ENCODE measurements at places on chromosomes 6 and 20.

DNA sequence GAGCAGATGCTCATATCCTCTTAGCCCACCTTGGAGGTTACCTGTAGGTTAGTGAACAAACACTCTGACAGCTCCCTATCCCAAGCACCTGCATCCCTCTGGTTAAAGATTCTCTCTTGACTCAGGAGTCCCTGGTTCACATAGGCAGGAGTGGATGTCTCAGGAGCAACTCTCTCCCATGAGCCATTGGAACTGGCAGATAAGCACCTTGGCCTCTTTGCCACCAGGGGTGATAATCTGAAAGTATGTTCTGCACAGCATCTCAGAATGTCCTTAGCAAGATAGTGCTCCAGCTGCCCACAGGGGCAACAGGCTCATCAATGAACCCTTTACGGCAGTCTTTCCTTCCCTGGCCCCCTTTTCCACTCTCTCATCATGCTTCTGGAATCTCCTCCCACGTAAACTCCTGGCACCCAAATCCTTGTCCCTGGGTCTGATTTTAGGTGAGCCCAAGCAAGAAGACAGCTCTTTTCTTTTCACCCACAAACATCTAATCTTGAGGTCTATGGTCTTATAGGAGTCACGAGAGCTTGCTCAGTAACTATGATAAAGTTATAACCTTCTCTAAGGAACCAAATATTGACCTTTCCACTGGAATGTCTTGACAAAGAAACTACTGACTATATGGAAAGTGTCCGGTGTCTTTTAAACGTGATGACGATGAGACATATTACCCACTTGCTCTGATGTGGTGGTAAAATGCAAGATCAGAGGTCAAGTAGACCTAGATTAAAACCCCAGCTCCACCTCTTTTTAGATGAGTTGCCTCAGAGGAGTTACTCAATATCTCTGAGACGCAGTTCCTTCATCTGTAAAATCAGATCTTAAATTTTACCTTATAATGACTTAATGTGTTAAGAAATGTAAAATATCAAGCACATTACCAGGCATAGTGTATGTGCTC is 39.8 kb upstream of the ISM1 start:
- DNase-seq = no peak

DNA sequence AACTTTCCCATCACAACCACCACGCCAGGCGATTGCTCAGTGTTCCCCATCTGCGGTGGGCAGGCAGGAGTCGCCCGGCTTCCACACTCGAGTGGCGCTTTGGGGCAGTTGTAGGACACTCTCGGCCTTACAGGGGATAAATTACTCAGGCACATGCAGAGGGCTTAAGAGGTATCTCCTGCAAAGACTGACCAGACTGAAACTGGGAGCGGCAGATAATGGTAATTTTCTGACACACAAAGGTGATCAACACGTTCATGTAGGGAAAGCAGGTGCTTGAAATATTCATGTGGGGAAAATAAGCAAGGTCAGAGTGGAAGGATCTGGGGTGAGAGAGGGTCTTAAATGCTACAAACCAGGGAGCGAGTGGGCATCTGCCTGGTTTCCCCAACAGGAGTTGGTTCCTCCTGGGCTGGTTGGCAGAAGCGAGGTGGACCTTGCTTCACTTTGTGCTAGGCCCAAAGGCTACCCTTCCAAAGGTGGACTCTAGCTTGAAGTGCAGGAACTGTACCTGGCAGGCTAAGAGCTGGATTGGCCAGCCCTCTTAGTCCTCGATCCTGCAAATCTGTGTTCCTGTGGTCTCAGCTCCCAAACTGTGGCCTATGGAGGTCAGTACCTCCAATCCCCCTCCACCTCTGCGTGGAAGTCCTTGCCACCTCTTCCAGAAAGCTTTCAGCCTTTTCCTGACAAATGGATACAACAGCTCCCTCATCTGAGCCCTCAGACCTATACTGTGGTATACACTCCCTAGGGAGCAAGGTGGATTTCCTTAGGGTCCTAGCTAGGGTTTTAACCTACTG is 16.7 kb downstream of the PLAGL2 start:
- peak; percentile 61 for DNase-seq

GRCh38 chr6:117933471-117933870 is 26.4 kb downstream of the SLC35F1 start:
- DNase-seq = no peak

DNA sequence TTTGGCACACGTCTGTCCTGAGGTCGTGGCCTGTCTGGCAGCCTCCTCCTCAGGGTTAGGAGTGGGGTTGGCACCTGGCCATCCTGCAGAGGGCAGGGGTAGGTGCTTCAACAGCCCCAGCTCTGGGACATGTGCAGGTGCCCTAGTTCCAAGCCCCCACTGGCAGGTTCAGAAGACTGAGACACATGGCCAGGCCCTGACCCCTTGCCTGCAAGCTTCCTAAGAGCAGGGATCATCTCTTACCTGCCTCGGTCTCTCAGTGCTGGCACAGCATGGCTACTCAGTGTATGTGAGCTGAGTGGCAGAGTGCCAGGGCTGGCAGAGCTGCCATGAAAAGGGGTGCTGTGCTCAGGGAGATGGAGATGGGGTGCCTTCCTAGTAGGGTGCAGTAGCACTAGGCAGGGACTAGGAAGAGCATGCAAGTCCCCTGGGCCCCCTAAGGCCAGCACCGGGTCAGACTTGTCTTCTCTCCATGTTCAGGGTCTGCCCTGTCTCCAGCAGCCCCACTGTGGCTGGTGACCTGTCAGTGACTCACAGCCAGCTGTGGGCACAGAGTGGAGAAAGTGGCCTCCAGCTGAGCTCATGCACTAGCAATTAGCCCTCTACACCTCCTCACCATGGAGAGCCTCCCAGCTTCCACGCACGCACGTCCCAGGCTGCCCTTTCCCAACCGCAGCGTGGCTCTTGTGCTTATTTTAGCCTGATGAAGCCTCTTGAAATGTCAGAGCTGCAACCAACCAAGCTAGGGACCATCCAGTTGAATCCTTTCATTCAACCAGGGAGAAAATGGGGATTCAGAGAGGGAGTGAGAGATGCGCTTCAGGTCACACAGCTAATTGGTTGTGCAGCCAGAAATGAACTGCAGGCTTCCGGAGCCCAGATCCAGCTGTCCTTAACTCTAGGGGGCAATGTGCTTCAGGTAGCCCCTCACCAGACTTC is 116.6 kb downstream of the MRPL14 start:
- DNase-seq = peak; percentile 96

DNA sequence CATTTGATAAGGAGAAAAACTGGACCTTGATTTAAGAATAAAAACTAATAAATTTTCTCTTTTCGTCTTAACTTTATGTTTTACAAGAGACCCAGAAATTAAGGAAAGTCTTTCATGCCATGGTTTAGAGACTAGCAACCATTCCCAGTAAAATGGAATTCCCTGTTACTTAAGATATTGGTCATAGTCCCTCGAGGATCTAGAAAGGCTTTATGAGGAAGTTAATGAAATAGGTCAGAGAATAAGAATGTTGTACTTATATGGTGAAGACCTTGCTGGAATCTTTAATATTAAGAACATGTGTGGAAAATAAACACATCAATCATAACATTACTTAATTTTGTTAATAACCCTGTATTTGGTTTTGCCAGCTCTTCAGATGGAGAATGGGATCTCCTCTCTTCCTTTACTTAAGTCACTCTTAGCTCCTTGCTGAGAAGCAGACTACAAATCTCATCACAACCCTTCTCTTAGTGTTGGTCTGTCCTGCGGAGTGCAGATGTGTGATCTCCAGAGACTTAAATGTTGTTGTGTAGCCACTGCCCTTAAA is 382.9 kb downstream of the QKI start:
- no peak for DNase-seq

DNA sequence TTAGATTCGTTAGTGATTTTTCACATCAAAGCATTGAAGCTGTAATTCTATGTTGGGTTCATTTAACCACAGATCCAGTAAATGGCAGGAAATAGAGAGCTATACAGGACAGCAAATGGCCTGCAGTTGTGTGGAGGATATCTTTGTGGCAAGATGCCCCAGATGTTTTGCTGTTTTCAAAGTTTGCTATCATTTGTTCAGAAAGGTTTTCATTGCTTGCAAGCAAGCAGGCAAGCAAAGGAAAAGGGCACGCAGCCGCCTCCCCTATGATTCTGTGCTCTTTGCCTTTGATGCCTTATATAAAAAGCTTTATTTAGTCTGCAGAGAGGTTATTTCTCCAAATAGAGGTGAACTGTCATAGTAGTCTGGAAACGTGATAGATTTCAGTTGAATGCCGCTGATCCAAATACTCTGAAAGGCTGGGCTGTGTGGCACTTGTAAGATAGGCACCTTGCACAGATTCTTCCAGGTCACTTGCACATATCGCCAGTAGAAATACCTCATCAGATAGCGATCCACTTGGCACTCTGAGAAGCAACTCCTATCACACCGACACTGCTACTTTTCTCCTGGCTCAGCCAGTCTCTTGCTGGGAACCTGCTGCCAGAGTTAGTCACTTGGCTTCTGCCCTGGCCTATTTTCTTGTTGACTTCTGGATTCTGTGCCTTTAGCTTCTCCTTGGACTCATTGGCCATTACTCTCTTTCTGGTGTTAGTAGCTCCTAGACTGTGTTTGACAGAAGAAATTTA is 66.4 kb downstream of the UTRN start:
- no peak for DNase-seq

GRCh38 chr6:456358-456867 is 64.9 kb downstream of the IRF4 start:
- DNase-seq = no peak

GRCh38 chr6:84645563-84646266 is 118.7 kb downstream of the TBX18 start:
- DNase-seq = no peak

DNA sequence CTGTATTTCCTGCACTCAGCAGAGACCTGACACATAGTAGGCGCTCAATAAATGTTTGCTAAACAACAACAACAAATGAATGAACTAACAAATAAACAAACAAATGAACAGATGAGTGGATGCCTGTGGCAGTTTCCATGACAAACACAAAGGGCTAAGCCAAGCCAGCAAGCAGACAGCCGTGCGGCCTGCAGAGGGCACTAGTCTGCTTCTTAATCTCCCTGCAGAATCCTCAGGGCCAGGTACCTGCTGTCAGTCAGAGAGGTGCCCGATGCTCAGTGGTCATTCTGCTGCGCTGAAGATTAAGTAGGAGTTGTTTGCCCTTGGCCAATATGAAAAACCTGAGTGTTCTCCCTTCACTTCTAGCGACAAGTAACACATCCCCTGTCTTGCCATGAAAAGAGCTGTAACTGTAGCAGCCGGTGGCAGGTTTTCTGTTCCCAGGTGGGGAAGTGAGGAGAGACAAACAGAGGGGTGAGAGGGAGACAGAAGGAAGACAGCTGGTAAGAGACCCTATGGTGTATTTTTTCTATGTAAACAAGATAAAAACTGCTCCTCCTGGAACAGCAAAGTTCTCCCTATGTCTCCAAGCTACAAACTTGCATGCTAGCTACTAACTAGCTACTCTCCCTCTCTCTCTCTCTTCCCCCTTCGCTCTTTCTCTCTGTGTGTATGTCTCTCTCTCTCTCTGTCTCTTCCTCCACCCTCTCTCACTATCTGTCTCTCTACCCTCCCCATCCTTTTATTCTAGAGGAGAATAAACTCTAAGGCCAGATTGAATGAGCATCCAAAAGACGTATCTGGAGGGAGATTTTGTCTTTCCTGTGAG is at the start of gene MC3R:
MC3R (plus strand) TSS at position 779 of the 829 bp plus-strand sequence. CDS start 112 bp downstream, outside the sequence.
- DNase-seq = no peak

- DNase-seq = no peak
Observed at GRCh38 chr20:32820698-32821377, 1.1 kb downstream of the MAPRE1 start.

DNA sequence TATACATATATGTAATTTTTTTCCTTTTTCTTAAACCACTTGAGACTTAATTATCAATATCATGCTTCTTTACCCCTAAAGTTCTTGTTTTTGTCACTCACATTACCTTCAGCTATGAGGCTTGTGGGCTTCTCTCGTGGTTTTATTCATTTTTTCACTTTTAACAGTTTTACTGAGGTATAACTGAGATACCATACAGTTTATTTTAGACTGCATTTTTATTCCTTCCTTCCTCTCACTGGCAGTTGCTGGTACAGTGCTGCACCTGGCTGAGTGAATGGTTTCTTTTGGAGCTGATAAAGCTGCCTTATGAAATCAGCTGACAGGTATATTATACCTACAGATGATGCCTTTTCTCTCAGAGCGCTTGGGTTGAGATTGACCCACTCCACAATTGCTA is 54.4 kb downstream of the LRP11 start:
- DNase-seq = no peak

- no peak for DNase-seq
Observed at GRCh38 chr6:151409260-151409659, 17.9 kb upstream of the ZBTB2 start.

- no peak for DNase-seq
Observed at GRCh38 chr6:1665214-1665613, 55.5 kb downstream of the FOXC1 start.

DNA sequence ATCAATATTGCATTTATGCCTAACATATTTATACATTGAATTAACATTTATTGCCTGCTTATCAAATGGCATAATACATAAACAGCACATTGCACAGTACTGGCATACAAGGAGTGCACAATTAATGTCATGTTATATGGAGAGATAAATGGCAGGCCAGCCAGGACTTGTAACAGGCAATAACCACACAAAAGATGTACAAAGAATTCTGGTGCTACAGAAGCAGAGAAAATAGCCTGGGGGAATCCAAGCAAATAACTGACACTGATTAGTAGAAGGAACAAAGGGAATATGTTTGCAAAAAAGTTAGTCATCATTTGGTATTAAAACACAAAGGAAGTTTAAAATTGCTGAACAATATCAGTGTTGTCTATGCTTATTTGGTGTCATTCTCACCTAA is 27.3 kb downstream of the COL21A1 start:
- no peak for DNase-seq

- DNase-seq = no peak
Observed at GRCh38 chr6:66126358-66126757, 419.3 kb upstream of the EYS start.
